Activated T-cell treated with anti-CD3 and anti-CD28 coated beads for 1 hour (primary cell): ENCODE measurements at places on chromosomes 5 and 9.

GRCh38 chr5:121138495-121138907 lies 674.4 kb downstream of the PRR16 start:
- DNase-seq = no peak

DNA sequence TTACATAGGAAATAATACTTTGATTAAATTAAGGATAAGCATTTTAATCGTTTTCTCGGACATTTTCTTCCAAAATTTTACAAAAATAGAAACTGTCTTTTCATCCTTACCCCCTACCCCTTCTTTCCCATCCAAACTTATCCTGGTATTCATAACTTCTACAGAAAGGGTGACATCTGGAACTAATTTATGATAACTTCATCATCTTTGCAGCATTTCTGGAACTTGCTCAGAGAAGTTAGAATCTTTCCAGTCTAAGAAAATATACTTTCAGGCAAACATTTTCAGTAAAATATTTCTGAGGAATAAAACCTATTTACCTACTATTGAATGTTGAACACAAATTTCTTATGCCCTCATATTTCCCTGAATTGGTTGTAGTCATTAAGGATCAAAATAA lies 309.0 kb downstream of the MAN2A1 start:
- no peak for DNase-seq

GRCh38 chr9:93684161-93684765 lies 107.9 kb downstream of the PHF2 start:
- no peak for DNase-seq

- DNase-seq = no peak
Observed at GRCh38 chr9:34380034-34380510, 3.4 kb upstream of the MYORG start.

DNA sequence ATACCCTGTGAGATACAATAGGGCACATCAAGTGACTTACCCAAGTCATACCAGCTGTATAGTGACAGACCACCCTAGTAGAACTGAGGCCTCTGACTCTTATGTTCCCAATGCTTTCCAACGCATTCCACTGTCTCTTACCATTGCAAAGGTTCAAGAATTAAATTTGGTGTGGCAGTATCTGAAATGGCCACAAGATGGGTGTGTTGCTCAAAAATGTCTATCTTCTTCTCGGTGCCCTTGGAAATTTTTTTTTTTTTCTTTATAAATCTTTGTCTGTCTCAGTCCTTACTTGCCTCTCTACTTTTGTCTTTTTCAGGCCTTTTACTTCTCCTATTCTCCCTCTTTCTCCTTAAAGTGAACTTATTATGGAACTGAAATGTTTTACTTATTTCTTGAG lies 48.4 kb downstream of the GPR21 start:
- DNase-seq = no peak

- no peak for DNase-seq
Observed at GRCh38 chr9:129701549-129701948, 36.1 kb downstream of the PRRX2 start.

DNA sequence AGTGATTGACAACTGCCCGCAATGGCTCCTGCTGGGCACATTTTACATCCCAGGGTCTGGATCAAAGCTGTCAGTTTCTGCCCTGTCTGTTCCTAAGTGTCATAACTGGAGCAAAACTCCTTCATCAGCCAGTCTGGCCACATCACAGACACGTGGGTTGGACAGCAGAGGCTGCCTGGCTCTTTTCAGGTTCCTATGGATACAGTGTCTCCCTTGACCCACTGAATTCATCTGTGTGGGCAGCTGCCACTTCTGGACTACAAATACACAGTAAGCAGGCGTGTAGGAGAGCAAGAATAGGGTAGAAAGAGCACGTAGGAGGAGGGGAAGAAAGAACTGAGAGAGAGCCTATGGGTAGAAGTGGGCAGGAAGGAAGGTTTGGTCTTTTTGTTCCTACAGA lies 238.0 kb downstream of the ENC1 start:
- no peak for DNase-seq

DNA sequence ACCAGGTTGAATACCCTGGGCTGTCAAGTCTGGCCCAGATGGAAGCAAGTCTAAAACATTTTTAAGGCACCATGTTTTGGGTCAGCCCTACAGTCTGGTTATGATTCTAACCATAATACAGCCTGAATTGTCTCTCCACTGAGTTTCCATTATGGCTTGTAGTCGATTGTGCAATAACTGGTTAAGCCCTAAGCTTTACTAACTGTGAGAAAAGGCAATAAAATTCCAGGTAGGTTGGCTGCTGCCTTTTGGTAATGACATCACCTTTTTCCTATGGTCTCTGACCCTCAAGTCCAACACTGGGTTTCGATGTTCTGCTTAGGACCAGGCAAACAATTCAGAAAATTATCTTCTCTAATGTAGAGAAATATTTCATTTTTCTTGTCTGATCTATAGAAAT lies 243.3 kb downstream of the ACTL7B start:
- no peak for DNase-seq

GRCh38 chr9:133759146-133759900 lies 21.2 kb upstream of the SARDH start:
- DNase-seq = no peak

DNA sequence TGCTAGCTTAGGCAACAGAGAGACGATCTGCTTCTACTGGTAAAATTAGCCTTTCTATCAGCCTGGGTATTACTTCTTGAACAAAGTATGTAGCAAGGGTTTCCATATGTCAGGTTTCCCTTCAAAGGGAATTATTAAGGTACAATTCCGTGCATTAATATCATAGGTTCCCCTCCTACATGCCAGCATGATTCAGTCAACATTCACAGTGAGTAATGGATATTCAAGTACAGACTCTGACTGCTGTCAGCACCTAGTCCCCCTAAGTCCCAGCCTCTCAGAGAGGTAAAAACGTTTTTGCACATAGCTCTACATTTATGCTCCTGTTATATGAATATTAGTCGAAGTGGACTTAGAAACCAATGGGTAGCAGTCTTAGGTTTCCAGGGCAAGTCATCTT lies 322.4 kb upstream of the CCNG1 start:
- no peak for DNase-seq

DNA sequence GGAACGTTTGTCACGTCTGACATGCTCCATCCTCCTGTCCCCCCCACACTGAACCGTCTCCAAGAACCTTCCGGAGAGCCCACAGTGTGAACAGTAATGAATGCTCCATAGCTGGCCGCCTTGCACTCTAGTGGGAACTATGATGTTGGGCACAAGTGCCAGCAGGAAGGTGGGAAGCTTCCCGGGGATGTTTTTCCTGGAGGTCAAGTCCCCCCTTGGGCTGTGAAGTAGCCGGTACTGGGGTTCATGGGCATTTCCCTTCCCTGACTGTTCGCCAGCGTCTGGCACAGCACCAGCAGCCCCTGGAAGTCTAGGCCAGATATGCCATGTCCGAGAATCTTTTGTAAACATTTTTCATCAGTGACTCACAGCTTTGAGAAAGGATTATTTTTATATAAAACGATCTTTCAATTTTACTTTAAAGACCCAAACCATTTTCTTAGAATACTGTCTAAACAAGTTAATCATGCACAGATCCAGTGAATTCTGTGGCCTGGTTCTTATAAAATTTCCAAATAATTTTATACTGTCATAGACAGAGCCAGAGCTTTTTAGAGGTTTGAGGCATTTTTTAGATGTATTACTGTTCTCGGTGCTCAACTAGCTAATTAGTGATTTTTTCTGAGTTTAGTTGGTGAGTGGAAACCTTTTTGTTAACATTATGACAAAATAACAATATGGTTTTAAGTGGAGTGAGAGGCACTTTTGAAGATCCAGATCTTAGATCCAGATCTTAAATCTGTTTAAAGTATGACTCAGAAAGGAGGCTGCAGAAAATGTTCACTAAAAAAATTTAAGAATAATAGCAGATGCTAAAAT lies 11.6 kb downstream of the ABL1 start:
- no peak for DNase-seq

DNA sequence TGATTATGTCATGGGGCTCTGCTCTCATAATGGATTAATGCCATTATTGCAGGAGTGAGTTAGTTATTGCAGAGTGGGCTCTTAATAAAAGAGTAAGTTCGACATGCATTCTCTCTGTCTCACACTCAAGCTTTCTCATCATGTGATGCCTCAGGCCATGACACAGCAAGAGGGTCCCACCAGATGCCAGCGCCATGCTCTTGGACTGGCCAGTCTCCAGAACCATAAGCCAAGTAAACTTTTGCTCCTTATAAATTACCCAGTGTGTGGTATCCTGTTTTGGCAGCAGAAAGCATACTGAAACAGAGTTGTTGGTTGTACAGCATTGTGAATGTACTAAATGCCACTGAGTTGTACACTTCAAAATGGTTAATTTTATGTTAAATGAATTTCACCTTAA lies 138.1 kb downstream of the MYO10 start:
- DNase-seq = no peak
